ENCODE measurements at places on chromosomes 1 and 21.
A peak's percentile ranks its signal among the peaks of the same experiment; 100 is the strongest.

DNA sequence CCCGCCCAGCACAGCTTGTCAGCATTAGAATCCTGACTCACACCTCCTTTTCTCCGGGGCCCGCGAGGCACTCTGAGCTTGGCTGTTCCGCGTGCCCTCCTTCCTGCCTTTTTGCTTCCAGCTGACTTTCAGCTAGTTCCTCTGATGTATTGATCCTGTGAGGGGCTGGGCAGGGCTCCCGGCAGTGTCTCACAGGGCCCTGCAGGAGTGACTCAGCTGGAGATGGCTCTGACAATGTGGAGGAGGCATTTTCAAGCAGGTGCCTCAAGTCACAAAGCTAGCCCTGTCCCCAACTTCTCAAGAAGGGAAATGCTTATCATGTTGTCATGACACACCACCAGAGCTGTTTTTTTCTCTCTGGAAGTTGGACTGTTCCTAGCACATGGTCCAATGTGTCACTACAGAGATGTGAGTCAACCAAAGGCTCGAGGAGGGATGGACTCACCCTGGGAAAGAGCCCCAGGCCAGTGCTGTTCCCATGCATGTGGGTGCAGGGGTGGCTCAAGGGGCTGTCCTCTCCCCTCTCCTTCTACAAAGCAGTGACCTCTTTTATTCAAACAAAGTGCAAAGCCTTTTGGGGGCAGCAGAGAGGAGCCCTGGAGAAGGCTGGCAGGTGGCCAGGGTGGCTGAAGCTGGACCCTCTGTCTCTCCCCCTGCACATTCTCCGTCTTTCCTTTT lies 30.6 kb downstream of the SYT6 start:
- DNase-seq = peak; percentile 98

DNA sequence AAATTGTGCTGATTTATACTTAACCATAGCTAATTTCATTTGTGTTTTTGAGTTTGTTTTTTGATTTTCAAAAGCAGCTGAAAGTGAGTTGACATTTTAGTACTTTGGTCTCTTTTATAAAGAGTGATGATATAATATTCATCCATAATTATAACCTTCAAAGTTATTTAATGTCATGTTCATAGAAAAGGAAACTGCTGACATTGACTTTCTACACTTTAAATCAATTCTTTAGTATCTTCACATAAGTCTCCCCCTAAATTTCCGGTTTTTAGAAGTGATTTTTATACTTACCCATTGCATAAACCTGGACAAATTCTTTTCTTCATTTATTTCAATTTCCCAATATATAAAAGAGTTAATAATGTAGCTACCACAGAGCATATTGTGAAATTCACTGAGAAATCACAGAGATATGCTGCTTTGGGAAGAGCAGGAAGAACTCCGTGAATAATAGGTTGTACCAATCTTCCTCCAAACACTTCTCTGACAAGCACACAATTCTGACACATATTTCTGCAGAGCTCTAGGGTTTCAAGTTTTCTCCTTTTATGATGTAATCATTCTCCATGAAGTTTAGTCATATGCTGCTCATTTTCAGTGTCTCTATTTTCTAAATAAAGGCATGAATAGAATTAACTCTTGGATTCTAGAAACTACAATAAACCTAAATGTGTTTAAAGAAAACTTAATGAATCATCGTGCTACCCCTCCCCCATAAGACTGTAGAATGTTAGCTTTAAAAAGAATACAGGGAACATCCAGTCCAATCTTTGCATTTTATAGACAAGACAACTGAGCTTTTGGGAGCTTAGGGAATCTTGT lies 25.6 kb upstream of the CDC42BPA start:
- no peak for DNase-seq

- no peak for DNase-seq
Observed at GRCh38 chr1:201966171-201966570, 10.9 kb downstream of the TIMM17A start.

DNA sequence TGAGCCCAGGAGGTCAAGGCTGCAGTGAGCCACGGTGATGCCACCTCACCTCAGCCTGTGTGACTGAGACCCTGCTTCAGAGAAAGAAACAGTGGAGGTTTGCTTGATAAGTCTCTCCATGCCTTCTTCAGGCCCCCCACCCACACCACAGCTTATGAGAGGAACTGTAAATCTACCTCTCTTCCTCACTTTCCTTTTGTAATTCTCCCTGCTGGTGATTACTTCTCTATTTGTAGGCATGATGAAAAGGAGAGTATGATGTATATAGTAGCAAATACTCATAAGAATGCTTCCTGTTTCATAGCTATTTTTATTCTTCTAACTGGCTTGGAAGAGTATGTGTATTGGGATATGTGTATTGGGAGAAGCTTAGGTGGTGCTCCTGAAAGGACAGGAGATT lies 186.3 kb downstream of the VPS13D start:
- DNase-seq = no peak

DNA sequence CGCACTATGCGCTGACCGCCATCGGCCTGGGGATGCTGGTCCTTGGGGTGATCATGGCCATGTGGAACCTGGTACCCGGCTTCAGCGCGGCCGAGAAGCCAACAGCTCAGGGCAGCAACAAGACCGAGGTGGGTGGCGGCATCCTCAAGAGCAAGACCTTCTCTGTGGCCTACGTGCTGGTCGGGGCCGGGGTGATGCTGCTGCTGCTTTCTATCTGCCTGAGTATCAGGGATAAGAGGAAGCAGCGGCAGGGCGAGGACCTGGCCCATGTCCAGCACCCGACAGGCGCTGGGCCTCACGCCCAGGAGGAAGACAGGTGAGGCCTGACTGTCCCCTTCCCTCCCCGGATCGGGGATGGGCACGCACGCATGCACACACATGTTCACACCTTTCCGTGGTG lies 31.9 kb upstream of the FHAD1 start:
- no peak for DNase-seq

DNA sequence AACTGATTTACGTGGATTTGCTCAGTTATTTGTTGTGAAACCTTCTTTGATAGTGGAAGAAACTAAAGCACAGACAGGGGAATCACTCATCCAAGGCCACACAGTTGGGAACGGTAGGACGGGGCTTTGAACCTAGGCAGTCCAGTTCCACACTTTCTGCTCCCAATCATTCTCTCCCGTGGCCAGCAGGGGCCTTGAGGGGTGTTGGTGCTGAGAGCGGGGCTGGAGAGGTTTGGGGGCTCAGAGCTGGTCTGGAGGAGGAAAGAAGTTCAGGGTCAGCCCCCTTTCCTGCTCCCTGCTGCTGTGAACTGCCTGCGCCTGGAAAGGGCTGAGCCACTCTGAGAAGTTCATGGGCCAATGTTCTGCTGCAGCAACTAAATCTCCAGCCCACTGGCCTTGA lies 31.4 kb upstream of the ACTL8 start:
- DNase-seq = no peak

- no peak for DNase-seq
Observed at GRCh38 chr1:112232848-112233247, 163.2 kb upstream of the CTTNBP2NL start.

GRCh38 chr1:174626031-174627025 lies 178.6 kb downstream of the GPR52 start:
- DNase-seq = peak; percentile 37

DNA sequence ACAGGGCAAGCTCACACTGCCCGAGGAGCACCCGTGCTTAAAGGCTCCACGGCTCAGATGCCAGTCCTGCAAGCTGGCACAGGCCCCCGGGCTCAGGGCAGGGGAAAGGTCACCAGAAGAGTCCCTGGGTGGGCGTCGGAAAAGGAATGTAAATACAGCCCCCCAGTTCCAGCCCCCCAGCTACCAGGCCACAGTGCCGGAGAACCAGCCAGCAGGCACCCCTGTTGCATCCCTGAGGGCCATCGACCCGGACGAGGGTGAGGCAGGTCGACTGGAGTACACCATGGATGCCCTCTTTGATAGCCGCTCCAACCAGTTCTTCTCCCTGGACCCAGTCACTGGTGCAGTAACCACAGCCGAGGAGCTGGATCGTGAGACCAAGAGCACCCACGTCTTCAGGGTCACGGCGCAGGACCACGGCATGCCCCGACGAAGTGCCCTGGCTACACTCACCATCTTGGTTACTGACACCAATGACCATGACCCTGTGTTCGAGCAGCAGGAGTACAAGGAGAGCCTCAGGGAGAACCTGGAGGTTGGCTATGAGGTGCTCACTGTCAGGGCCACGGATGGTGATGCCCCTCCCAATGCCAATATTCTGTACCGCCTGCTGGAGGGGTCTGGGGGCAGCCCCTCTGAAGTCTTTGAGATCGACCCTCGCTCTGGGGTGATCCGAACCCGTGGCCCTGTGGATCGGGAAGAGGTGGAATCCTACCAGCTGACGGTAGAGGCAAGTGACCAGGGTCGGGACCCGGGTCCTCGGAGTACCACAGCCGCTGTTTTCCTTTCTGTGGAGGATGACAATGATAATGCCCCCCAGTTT lies 1.3 kb downstream of the CELSR2 start:
- DNase-seq = no peak

- DNase-seq = no peak
Observed at GRCh38 chr1:171107262-171107940, 16.7 kb downstream of the FMO3 start.

DNA sequence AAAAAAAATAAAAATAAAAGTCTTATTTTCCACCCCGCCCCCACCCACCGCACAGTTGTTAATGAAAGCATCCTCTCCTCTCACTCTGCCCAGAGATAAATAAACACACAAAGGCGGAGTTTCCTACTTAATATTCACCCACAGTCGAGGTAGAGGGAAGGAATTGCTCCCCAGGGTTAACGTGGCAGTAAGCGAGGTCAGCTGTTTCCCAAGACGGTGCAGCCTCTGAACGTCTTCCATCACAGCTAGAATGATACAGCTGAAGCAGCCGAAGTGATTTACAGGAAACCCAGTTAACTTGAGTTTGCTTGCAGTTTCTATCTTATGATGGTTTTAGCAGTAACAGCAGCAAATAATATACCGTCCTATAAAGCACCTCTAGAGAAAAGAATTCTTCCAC lies 283.9 kb downstream of the PBX1 start:
- DNase-seq = no peak

- DNase-seq = peak; percentile 56
Observed at GRCh38 chr1:2451741-2452140, 24.3 kb upstream of the PLCH2 start.

DNA sequence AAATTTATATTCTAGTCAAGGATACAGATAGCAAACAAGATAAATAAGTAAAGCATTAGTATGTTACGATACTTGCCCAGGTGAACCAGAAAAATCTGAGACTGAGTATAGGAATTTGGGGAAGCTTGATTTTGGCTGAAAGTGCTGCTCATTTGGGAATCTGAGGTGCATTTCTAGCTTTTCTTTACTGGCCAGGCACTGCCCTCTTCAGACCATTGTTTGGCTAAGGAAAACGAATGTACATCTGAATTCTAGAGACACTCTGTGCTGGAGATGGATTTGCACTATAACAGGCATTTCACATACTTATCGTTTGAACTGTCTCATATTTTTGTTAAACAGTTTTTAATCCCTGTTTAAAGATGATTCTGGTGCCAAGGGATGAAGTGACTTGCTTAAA lies 23.4 kb downstream of the ARID1A start:
- DNase-seq = no peak

DNA sequence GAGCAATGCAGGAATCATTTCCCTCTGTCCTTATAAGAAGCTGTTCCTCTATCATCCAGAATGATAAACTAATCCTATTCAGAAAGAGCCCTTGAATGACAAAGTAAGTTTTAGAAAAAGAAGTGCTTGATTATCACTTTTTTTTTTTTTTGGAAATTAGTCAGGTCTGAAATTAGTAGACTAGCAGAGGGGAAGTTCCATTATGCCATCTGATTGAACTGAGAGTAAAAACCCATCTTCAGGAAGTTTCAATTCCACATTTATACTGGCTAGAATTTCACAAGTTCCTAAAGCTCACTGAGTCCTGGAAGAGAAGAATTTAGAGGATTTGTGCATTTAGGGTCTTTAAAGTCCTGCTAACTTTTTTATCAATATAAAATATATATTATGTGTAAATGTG lies 128.8 kb upstream of the COA6 start:
- no peak for DNase-seq

DNA sequence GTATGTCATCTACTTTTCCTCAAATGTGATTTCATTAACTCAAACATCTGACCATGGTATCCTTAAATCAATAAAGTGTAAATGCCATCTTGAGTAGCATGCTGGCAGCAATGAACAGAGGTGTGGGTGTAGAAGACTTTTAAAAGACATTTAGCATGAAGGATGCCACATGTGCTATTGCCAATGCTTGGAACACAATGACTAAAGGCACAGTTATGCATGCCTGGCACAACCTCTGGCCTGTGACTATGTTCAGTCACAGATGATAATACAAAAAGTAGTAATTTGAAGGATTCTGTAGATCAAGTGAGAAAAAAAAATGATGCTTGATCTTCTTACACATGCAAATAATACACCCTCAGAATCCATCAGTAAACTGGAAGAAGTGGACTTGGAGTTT lies 938.9 kb upstream of the ADGRL4 start:
- DNase-seq = no peak

DNA sequence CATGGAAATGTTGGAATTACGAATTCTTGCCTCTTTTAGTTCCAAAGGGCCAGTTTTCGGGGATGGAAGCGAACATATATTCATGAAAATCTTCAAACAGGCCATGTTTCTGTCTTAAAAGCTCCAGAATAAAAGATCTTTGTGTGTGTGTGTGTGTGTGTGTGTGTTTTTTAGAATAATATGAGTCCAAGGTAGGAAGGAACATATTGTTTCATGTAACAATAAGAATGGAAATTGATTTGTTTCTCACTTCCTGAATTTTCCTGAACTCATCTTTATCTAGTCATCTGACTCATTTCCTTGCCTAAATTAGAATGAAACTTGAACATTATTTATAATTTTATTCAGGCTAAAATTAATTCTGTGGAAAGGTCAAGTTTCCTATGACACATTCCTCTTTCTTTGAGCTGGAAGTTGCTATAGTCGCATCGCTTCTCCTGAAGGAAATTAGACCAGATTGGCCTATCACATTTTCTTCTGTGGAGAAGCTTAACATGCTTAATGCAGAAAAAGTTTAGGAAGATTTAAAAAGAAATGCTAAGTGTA lies 805.1 kb upstream of the ADAMTS5 start:
- DNase-seq = no peak

GRCh38 chr21:42835211-42835610 lies 44.1 kb downstream of the WDR4 start:
- DNase-seq = no peak

GRCh38 chr1:70893381-70893780 lies 154.2 kb downstream of the PTGER3 start:
- DNase-seq = no peak

DNA sequence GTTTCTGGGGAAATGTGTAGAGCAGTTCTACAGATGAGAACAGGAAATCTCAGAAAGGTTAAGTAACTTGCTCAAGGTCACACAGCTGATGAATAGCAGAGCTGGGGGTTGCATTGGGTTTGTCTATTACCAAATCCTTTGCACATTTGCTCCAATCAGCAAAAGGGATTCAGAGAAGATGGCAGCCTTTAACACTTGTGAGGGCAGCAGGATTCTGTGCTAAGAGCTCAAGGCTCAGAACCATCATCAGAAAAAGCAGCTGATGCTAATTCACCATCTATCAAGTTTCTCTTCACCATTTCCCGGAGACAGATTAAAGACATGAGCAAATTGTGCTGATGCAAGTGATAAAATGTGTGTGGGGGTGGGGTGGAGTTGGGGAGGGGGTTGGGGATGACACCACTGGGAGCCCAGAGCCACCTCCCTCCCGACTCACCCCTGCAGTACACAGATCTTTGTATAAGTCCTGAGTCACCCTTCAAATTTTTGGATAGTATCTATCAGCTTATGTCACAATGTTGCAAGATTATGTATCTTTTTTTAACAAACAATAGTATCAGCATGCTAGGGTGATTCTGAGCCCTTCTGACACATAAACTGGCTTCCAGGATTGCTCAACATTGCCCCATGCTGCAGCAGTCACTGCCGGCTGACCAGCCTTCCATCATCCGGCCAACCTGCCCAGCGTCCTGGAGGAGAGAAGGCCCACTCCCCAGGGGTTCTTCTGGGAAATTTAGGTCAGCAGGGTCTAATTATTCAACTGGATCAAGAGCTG lies 2.8 kb upstream of the SPSB1 start:
- peak; percentile 56 for DNase-seq
